ENCODE measurements at places on chromosomes 3 and 15.

DNA sequence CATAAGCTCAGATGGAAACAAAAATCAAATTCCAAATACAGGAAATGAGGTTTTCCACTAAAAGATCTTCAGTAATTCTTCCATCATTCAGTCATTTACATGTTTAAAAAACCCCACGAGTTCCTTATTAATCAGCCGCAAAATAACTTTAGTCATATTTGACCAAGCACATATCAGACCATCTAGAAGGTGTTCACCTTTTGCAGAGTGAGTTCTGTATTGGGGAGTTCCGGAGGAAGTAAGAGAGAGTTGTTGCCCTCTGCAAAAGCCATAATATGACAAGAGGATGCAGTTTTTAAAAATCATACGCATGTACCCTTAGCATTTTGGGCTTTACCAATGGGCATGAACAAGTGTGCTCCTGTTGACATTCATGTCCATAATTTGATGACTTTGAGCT is 61.6 kb downstream of the CCR1 start:
- DNase-seq: no peak

- no peak for DNase-seq
Observed at GRCh38 chr3:23576379-23576959, 229.3 kb upstream of the UBE2E1 start.

DNA sequence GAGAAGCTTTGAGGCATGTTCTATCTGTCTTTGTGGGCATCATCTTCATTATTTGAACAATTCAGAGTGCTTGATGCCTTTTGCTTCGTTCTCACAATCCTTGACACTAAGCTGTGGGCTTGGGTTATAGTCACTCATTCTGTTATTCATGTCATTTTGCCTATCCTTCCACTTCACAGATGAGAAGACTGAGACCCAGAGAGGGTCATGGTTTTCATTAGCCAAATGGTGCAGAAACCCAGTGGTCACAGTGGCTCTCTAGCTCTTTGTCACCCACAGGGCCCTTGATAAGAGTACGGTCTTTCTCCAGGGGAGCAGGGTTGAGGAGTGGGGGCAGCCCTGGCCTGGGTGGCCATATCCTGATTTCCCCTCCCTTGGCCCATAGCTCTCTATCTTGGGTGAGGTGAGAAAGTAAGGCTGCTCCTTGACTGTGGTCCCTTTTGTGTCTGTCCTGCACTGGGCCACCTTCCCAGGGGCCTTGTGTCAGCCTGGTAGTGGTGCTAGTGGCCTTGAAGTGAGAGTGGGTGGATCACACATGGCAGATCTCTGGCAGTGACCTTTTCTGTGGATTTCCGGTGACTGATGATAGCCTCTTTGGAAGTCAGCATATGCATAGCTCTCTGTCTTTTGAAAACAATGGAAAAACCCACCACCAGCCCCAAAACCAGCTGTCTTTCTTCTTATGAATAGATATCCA is 130.1 kb downstream of the IGF1R start:
- DNase-seq: no peak

- DNase-seq: no peak
Observed at GRCh38 chr3:188092648-188093047, 61.3 kb upstream of the LPP start.

- no peak for DNase-seq
Observed at GRCh38 chr3:193377591-193377990, 962 bp downstream of the ATP13A5 start.

- no peak for DNase-seq
Observed at GRCh38 chr3:173945806-173946205, 548.3 kb downstream of the NLGN1 start.

DNA sequence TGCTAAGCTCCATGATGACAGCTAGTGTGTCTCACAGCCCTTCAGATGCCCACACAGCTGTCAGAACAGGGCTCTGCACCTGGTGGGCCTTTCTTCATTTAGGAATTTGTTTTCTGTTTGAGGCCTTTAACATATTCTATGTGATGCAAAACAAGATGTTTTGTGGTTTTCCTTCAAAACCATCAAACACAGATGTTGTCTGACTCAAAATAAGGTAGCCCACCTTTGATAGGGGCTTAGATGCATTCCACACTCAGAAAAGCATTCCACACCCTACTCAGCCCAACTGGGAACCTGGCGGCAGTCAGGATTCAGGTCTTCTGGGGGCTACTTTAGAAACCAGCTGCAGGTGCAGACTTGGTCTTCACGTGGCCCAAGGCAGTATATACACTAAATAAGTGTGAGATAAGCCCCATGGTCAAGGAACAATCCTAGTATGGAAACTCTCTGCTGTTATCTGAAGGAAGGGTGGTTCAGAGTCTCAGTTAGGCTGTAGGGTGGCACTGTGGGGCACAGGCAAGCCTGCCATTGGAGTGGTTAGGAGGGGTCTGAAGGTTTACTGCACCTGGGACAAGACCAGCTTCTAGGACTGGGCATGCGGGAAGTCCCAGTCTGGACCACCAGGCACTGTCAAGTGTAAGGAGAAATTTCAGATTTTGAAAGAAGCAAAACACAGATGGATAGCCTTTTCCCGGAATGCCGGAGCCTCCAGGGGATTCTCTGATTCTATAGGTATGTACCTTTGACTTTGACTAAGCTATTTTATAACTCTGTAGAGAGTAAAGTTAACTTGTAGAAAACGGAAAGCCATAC is 20.1 kb downstream of the LRRC2 start:
- no peak for DNase-seq

GRCh38 chr15:91861223-91861622 is 7.7 kb downstream of the SLCO3A1 start:
- DNase-seq: no peak

GRCh38 chr15:66236806-66237375 is 16.7 kb downstream of the MEGF11 start:
- no peak for DNase-seq

- DNase-seq: no peak
Observed at GRCh38 chr15:87931584-87931983, 325.0 kb downstream of the NTRK3 start.

- DNase-seq: no peak
Observed at GRCh38 chr3:136733317-136733833, 18.8 kb downstream of the STAG1 start.

- no peak for DNase-seq
Observed at GRCh38 chr3:32176989-32177701, 61.3 kb upstream of the CMTM8 start.

- DNase-seq: no peak
Observed at GRCh38 chr15:34182942-34183341, 27.0 kb downstream of the KATNBL1 start.

GRCh38 chr15:70094690-70095311 is 2.9 kb downstream of the TLE3 start:
- no peak for DNase-seq

- DNase-seq: no peak
Observed at GRCh38 chr15:81330366-81331090, 6.6 kb upstream of the STARD5 start.

GRCh38 chr15:39479911-39480310 is 101.0 kb upstream of the THBS1 start:
- no peak for DNase-seq

GRCh38 chr15:42619656-42620371 is 44.4 kb downstream of the STARD9 start:
- no peak for DNase-seq

- DNase-seq: no peak
Observed at GRCh38 chr15:79948761-79949160, 22.2 kb downstream of the BCL2A1 start.

DNA sequence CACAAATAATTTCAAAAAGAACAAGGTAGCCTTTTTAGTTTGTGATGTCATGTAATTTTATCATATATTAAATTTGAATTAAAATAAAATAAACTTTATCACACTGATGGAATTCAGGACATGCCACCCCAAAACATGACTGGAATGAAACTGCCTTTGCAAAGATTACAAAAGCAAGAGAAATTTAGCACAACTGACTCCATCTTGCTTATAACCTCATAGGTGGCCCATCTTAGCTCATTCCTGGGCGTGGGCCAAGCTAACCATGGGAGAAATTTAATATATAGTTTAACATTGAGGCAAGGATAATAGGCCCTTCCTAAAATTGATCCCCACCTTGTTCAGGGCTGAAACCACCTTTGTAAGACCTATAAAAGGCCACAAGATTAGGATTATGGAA is 235.6 kb downstream of the ZNF385D start:
- DNase-seq: no peak

GRCh38 chr3:133278260-133279043 is 121.4 kb upstream of the BFSP2 start:
- DNase-seq: no peak

DNA sequence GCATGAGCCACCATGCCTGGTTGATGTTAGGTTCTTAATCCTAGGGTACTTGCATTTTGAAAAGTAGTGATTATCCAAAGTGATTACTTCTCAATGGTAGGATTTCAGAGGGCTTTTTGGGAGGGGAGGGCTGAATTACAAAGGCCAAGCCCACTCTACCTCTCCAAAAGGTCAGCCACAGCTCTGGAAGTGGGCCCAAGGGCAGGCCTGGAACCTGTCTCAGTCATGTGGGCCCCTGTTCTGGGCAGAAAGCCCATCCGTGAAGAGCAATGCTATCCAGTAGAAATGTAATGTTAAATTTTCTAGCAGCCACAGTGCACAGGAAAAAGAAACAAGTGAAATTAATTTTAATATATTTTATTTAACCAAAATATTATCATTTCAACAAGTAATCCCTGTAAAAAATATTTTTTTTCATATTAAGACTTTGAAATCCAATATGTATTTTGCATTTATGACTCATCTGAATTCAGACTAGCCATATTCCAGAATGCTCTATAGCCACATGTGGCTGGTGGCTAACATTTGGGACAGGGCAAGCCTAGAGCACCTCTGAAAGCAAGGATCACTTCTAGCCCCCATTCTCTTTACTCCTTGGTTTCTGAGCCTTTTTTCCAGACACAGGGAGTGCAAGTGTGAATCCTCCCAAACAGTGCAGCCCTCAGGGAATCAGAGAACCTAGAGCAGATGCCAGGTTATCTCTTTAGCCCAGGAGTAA is 16.8 kb downstream of the RFT1 start:
- DNase-seq: no peak

GRCh38 chr3:145124900-145125678 is 1035.9 kb downstream of the PLOD2 start:
- DNase-seq: no peak

- no peak for DNase-seq
Observed at GRCh38 chr3:127531821-127532220, 58.7 kb downstream of the TPRA1 start.

- no peak for DNase-seq
Observed at GRCh38 chr3:113895964-113896363, 51.8 kb upstream of the ZDHHC23 start.

- DNase-seq: no peak
Observed at GRCh38 chr15:29681166-29681845, 141.0 kb downstream of the TJP1 start.

- no peak for DNase-seq
Observed at GRCh38 chr15:47374222-47374621, 343.1 kb upstream of the SEMA6D start.

DNA sequence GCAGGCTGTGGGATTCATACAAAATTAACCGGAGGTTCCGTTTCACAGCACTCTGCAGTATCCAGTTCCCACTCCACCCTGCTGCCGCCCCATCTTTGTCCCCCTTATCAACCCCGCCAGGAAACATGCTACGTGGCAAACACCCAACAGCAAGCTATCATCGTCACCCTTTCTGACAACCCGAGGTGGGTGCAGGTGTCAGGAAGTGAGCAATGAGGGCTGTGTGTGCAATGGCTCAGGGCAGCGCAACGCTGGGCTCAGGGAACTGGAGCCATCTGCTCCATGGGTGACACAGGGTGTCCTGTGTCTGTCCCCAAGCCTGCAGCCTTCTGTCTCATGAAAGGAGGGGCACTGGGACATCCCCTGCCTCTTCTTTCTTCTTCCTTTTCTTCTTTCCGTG is 60.9 kb downstream of the ATP2B2 start:
- no peak for DNase-seq

GRCh38 chr3:156321945-156322344 is 201.6 kb downstream of the KCNAB1 start:
- DNase-seq: no peak

- DNase-seq: no peak
Observed at GRCh38 chr3:45163481-45163880, 17.3 kb upstream of the CDCP1 start.

- DNase-seq: no peak
Observed at GRCh38 chr3:124800511-124801258, 70.4 kb downstream of the UMPS start.

- no peak for DNase-seq
Observed at GRCh38 chr3:179720196-179720595, 67.4 kb downstream of the USP13 start.

DNA sequence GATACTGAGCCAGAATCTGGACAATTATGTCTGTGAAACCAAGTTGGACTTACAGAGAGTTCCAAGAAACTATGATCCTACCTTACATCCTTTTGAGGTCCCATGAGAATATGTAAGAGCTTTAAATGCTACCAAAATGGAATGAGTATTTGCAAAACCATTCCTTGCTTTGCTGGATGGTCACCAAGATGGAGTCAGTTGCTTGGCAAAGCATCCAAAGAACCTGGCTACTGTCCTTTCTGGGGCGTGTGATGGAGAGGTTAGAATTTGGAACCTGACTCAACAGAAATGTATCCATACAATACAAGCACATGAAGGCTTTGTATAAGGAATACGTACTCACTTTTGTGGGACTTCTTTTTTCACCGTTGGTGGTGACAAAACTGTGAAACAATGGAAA is 36.2 kb downstream of the AP4E1 start:
- no peak for DNase-seq

DNA sequence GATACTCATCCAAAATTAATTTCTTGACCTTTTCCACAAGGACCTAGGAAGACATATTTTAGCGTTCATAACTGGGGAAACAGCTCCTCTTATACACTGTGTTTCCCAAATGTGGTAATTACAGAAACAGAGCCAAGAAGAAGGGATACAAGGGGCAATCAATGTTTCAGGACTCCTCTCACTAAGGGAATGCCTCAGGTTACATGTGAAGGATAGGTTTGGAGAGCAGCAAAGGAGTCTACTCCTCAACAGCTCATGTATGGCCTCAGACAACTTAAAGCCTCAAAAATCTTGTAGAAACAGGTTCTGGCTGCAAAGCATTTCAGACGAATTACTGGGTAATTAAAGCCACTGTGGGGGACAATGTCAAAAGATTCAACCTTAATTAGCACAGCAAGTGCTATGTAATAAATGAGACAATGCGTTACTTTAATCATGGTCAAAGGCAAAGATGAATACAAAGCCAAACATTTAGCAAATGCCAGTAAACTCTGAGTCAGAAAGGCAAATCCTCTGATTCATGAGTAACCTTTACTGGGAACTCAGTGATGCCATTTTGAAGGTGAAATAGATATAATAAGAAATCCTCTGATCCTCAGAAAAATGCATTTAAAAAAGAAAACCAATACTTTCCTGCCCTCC is 1111.2 kb downstream of the TUSC7 start:
- DNase-seq: no peak

DNA sequence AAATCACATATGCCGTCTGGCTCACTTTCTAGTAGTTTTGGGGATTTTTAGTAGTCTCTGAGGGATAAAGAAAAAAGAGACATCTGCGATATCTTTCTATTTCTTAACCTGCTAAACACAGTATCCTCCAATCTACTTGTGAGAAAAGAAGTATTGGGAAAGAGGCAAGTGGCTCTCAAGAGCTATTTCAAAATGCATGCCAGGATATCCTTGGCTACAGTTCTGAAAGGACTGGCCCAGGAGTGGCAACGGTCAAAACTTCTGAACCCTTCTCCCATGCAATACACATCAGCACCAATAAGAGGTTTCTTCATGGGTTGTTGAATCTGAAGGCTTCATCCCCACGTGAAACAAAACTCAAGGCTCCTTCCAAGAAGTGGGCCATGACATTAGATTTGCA is 204.0 kb upstream of the WNT5A start:
- no peak for DNase-seq

Data from breast epithelium (tissue), 4 donors.